HepG2 (cell line): ENCODE measurements at places on chromosomes 13 and 19. TPM values are rescaled to one million over a fixed set of nuclear protein-coding genes. Genes with fewer than 3 reads are reported as not detected.
A peak's percentile ranks its signal among the peaks of the same experiment; 100 is the strongest.

GRCh38 chr19:40193587-40193849 lies 2.3 kb downstream of the MAP3K10 start:
- no peak for DNase-seq

- DNase-seq: no peak
These were observed 118.5 kb upstream of the MIR17HG start for GRCh38 chr13:91228940-91229339.

The OR7D2 gene
- 0.01 and 0.07 TPM in 2 replicates for polyA plus RNA-seq

The KLF1 gene
- polyA plus RNA-seq: not detected in 2 replicates

The FBL gene
- polyA plus RNA-seq: 408 and 468 TPM in 2 replicates

- no peak for DNase-seq
These were observed 571.6 kb downstream of the UQCRFS1 start for GRCh38 chr19:28641395-28641794.

DNA sequence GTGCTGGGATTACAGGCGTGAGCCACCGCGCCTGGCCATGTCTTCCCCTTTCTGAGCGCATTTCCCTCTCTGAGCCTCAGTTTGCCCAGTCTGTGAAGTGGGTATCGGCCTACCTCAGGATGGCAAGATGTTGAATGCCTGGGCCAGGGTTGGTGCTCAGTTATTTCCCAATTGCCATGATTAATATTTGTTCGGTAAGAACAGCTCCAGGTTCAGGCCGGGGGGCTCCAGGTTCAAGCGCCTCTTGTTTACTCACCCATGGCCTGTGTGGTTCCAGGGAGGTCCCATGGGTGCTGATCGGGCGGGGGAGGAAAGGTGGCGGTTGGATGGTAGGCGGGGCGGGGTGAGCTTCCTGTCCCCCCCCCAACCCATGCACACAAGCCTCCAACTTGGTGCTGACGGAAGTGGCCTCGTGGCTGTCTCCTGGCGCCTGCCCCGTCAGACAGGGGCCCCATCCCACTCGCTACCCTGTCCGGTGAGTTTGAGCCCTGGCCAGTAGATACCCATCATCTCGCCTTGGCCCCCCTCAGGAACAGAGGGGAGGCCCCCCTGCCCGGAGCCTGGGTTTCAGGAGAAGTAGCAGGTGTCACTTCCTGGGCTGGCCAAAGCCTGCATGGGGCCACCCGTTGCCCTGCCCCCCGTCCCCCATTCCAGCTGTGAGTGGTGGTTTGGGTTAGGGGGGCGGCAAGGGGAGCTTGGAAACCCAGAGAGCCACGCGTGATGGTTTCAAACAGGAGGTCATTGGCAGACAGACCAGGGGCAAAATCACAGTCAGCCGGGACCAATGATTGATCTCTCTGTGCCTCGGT lies at the start of gene FCHO1:
Gene FCHO1, plus strand, starts transcription at position 375 of the 809 bp plus-strand sequence. CDS start 3,688 bp downstream, outside the sequence.
- DNase-seq: peak; percentile 45

GRCh38 chr13:85148009-85148408 lies 651.2 kb downstream of the SLITRK6 start:
- peak; percentile 1 for DNase-seq

- peak; percentile 29 for DNase-seq
These were observed 97.3 kb downstream of the SERP2 start for GRCh38 chr13:44470638-44471562.

DNA sequence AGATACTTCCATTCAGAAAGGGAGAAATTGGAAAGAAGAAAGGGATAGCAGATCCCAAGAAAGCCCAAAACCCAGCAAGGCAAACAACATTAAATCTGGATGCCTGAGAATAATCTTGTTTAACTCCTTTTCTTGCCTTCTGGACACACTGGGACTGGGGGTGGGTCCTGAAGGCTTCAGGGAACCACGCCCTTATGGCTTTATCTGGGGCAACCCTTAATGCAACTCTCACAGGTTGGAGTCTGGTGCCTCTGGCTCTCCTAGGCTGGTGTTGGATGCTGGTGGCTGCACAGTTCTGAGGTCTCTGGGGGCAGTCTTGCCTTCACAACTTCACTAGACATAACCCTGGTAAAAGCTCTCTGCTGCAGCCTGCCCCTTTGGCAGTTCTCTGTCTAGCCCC lies 27.9 kb downstream of the PAN3 start:
- no peak for DNase-seq

The SPIB gene
- polyA plus RNA-seq: 0.04 TPM in 1 of 2 replicates, not detected in the other

GRCh38 chr13:38176664-38177063 lies 173.0 kb upstream of the UFM1 start:
- DNase-seq: no peak

DNA sequence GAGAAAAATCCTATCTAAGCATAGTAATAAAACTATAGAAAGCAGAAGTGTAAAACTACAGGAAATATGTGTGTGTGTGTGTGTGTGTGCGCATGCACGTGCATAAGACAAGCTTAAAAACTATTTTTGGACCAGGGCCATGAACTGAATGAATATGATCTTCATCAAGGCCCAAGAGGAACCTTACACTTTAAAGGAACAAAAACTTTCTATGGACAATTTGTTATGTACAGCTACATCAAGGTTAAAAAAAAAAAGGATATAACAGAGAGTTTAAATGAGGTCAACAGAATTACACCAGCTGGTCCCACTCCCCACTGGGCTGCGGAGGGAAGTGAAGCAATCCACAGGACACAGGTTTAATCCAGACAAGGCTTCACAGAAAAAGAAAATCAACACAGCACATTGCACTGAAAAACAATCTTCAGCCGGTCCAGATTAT lies 151.1 kb downstream of the LHFPL6 start:
- no peak for DNase-seq

DNA sequence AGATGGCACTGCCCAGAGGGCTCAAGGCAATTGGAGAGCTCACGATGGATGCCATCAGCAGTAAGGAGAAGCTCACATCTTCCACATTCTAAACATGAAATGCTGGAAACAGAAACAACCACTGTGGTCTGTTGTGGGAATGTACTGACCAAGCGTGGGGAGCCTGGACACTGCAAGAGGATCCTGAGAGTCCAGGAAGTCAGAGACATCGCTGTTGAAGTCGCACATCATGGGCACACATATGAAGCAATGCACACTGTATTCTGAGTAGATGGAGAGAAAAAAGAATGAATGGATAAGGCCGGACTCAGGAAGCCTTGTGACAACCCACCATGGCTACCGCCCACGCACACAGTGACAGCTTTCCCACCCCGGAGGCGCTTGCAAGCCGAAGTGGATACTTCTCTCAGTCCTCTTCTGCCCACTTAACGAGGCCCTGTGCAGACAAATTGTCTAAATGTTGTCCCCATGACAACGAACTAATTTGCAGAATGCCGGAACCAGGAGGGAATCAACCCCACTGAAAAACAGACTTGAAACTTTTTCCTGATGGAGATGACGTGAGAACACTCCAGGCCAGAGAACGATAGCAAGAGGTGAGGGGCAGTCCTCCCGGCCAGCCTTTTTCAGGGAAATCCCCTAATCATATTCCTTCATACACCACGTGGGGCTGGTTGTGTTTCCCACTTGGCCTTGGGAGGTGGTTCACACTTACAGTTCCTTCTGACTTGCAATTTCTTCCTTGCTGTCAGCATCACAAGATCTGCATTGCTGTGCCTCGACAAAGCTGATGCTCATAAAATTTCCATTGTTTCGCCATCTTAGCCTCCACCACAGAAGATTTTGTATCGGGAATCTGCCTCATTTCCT lies 109.6 kb upstream of the SERP2 start:
- no peak for DNase-seq

DNA sequence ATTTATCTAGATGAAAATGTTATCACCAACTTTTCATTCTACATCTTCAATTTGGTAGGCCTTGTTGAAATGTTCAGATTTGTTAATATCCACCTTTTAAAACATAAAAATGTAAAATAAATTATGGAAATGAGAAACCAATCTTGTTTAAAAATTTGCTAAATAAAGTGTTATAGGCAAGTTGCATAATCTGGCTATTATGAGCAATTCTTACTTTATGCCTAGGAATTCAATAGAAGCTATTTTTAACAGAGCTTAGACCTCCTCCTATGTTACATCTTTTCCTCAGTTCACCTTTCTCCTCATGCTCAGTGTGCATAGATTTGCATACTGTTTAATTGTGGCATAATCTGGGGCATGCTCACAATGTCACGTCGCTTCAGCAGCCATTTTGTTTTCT lies 87.9 kb upstream of the POSTN start:
- DNase-seq: no peak

DNA sequence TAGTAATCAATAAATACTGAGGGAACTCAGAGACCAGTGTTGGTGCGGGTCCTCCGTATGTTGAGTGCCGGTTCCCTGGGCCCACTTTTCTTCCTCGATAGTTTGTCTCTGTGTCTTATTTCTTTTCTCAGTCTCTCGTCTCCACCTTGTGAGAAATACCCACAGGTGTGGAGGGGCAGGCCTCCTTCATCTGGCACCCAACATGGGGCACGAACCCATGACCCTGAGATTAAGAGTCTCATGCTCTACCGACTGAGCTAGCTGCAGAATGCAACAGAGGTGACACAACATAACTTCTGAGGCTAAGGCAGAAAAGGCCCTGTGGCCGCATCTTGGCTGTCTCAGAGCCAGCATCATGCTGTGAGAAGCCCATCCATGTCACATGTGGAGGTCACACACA lies 5.3 kb upstream of the ZNF613 start:
- no peak for DNase-seq

GRCh38 chr19:9972103-9972502 lies 35.8 kb upstream of the OLFM2 start:
- no peak for DNase-seq

The CPB2 gene
- polyA plus RNA-seq: 81.9 and 125 TPM in 2 replicates

- no peak for DNase-seq
These were observed 476.5 kb downstream of the MYO16 start for GRCh38 chr13:109105899-109106298.

- DNase-seq: no peak
These were observed 17.1 kb downstream of the LRRC4B start for GRCh38 chr19:50551034-50551714.

The CEACAM3 gene
- not detected in 2 replicates for polyA plus RNA-seq

DNA sequence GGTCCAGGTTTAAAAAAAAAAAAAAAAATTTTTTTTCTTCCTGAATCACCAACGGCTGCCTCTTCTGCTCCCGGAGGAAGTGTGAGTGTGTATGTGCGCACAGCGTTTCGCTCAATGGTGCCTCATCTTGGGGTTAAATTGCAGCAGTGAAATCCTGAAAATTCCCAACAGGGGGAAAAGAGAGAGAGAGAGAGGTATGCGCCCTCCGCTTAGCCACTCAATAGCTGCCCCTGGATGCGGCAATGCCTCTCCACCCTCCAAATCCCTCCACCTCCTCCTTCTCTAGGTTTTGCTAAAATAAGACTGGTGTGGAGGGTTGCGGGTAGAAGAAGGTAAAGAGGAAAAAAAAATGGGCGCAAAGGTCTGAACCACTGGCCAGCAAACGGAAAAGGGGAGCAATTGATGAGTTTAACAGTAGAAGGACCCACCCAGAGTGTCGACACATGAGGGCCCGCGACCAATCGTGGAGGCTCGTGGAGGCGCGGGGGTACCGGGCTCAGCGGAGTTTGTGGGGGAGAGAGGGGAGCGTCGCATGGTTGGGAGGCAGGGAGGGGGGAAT lies 853 bp upstream of the CACNA1A start:
- no peak for DNase-seq

DNA sequence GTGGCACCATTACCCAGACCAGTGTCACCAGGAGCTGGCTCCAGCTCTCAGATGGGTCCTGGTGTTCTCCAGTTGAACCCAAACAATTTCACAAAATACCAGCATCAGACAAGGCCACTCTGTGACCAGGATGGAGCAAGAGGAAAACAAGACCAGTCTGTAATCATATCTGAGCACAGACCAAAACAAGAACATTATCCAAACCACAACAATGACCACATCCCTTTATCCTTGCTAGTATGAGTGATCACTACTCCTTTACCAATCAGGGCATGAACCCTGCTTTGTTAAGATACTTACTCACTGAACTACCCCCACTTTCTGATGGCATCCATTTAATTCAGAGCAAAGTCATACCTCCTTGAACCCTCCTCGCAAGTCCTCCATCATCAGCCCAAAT lies 145.9 kb downstream of the NUFIP1 start:
- DNase-seq: no peak

GRCh38 chr19:15195371-15196334 lies 5.1 kb downstream of the NOTCH3 start:
- no peak for DNase-seq

The MEF2B gene
- 1.7 and 2.3 TPM in 2 replicates for polyA plus RNA-seq

The CNN1 gene
- polyA plus RNA-seq: 0.39 and 0.70 TPM in 2 replicates

The ELSPBP1 gene
- polyA plus RNA-seq: not detected in 2 replicates

The ZNF708 gene
- polyA plus RNA-seq: 1.8 and 2.7 TPM in 2 replicates

The EPSTI1 gene
- polyA plus RNA-seq: 0.03 TPM in 1 of 2 replicates, not detected in the other

- peak; percentile 58 for DNase-seq
These were observed 2.7 kb downstream of the PNMA8C start for GRCh38 chr19:46426035-46426505.

The IZUMO1 gene
- polyA plus RNA-seq: 0.07 and 0.16 TPM in 2 replicates

GRCh38 chr13:109422161-109422560 lies 364.2 kb downstream of the IRS2 start:
- no peak for DNase-seq

- DNase-seq: no peak
These were observed 119.7 kb downstream of the FRY start for GRCh38 chr13:32151240-32151639.

DNA sequence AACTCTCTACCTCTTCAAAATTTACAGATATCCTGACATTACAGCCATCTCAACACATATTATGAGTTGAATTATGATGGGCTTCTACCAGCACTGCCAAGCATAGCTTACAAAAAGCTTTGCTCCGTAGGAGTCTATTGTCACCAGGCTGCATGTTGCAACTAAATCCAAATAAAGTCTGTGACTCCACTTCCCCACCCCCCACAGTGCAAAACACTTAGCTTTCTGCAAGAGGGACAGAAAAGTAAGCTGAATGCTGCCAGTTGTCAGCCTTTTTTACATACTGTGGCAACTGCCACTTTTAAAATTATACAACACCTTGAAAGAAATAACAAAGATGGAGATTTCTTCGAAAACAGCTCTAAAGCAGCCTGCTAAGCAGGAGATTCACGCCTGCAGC lies 189.1 kb downstream of the FGF14 start:
- no peak for DNase-seq

- no peak for DNase-seq
These were observed 202.0 kb downstream of the KATNAL1 start for GRCh38 chr13:30105381-30105780.

GRCh38 chr19:2306281-2306806 lies 1.6 kb downstream of the LINGO3 start:
- no peak for DNase-seq

GRCh38 chr19:4570916-4571304 lies 11.4 kb upstream of the SEMA6B start:
- DNase-seq: no peak

DNA sequence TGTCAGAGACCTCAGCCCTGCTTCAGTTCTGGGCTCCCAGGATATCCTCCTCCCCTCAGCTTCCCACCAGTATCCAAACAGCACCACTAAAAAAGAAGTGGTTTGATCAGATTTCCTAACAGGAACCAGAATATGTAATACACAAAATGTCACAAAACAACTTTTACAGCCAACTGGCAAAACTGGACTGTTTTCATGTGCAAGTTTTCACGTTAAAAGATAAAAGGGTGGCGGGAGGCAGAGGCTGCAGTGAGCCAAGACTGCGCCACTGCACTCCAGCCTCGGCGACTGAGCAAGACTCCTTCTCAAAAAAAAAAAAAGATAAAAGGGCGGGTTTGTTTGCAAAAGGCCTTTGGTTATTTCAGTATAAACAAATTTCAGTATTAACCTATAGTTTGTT lies 13.1 kb downstream of the PCID2 start:
- DNase-seq: no peak

GRCh38 chr13:65860306-65860705 lies 1369.8 kb downstream of the PCDH9 start:
- DNase-seq: no peak

The ZNF761 gene
- polyA plus RNA-seq: 11.6 and 12.0 TPM in 2 replicates
